ENCODE measurements at places on chromosomes 16 and 17.

- no peak for DNase-seq
Measured at GRCh38 chr16:87582216-87582965, 19.9 kb upstream of the JPH3 start.

DNA sequence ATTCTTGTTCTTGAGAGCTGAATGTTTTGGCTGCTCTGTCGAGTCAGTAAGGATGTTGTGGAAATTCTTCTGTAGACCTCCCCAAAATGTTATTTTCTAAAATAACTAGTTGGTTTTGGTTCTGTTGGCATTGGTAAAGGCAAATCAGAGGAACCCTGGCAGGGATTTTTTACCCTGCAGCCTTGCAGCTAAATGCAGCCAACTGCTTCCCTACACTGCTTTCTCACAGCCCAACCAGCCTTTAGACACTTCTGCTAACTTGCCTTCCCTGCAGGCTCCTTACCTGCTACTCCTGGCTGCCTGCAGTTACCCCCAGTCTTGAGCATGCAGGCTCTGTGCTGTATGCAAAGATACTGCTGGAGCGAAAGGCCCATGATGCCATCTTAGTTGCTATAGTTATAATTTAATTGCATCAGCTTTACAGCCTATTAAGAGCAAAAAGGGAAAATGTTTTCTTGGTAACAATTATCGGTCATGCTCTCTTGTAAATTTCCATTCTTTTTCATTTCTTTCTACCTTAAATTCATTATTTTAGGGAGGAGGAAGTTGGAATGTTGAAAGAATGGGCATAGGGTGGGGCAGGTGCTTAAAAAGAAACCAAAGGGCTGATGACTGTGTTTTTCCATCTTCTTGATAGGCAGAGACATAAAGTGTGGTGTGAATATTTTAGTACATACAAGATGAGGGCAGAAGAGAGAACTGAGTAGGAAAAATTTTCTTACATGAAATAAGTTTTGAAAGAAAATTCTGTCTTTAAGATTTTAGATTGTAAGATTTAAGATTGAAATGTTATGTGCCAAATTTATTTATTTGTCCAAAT is 20.0 kb downstream of the NUP93 start:
- no peak for DNase-seq

DNA sequence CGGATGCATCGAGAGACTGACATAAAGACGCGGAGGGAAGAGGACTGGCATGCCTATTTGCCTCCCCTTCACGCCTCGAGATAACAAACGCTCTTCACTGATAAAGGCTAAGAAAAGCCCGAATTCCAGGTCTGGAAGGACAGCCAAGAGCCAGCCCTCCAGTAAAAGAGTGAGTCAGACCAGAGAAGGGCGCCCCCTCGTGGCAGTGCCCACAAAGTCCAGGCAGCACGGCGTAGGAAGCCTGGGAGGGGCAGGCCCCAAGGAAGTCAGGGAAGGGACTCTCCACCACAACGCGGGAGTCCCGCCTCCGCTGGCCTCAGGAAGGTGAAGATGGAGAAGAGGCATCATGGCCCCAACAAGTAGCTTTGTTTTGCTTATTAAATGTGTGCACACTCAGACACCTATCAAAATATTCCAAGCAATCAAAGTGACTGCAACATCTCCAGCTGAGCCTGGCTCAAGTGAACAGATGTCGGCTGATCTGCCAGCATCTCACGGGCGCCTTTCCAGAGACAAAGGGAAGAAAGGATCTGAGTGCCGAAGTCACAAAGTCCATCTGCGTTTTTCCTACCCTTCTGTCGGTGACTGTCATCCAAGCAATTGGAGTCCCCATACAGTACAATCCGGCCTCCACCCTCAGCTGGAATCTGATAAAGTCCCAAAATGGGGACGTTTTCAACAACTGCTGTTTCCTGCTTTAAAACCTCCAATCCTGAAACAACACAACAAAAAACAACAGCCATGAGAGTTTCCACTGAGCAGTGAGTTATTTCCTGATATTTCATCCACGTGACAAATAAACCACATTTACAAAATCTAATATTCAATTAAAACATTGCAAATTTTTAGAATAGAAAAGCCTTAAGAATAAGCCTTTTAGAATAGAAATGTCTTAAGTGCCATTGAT is 20.4 kb upstream of the SLC38A8 start:
- DNase-seq, result peak; percentile 68

GRCh38 chr16:83952587-83952939 is 477 bp upstream of the OSGIN1 start:
- no peak for DNase-seq

- DNase-seq, result no peak
Measured at GRCh38 chr17:28519236-28519635, 13.1 kb downstream of the FOXN1 start.

DNA sequence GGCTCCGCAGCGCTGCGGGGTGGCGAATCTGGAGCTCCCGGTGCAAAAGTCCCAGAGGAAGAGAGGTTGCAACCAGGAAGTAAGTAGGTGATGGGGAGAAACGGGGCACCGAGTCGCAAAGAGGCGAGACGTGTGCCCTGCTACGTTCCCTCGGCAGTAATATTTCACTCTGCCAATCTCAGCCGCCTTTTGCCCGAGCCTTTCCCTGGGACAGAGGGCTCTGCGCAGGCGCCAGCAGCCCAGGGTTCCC is at the start of gene NR1D1:
TSS of gene NR1D1 (minus strand) at position 171 of the 250 bp plus-strand sequence. CDS start 495 bp downstream, outside the sequence.
- no peak for DNase-seq

DNA sequence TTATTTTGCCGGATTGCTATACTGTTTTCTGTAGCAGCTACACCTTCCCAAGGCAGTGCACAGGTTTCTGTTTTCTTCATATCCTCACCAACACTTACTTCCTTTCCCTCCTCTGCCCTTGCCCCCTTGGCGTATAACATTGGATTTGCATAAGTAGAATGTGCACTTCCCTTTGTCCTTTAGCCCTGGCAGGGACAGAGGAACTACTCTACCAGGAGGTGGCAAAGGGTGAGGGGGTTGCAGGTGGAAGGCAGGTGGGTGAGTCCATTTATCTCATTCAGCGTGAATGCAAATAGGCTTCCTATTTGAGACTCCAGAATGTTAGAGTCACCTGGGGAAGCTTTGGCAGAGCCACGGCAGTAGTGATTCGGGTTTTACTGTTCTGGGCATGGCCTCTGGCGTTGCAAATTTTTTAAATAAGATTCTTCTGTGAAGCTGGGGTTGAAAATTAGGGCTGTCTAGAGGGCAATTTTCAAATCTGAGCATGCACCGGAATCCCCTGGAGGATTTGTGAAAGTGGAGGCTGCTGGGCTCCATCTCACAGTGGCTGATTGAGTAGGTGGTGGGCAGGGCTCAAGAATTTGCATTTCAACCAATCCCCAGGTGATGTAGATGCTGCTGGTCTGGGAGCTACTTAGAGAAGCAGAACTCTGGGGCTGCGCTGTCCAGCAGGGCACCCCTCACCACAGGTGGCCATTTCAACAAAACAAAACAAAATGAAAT is 84.7 kb downstream of the PLCG2 start:
- DNase-seq, result no peak

GRCh38 chr17:29615492-29616299 is 7.0 kb downstream of the CORO6 start:
- DNase-seq, result peak; percentile 88

Measured in nucleus accumbens (tissue), 56 donors.